ENCODE measurements at places on chromosomes 7 and 10.

- DNase-seq, result no peak
These were observed 218.1 kb downstream of the MAD1L1 start for GRCh38 chr7:2014391-2015241.

DNA sequence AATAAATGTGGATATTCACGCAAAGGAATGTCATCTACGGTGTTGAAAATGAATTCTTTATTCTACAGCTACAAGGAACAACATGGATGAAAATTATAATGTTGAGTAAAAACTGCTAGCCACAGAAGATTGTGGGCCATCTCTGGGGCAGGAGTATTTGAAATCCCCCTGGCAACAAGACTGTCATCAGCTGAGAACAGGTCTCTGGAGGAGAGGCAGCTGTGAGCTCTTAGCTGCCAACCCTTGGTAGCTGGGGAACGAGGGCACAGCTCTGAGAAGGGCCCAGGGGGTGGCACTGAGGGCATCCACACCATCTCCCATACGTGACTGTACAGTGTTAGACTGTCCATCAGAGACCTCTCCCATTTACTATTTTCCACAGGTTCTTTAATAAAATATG is 340.1 kb upstream of the MGMT start:
- no peak for DNase-seq

DNA sequence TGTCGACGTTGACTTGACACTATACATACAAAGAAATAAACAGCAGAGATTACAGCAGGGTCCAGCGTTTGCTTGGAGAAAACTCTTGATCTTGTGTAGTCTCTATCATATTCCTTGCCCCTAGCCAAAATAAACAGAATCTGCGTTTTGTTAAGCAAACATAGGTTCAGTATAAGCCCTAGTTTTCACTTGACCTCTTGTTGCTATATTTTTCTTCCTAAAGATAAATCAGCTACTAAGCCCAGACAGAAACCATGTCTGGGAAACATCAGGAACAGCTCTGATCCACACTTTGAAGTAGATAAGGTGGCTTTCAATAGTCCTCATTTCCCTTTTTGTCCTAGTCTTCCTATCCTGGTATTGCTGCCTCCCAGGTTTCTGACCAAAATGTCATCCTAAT is 328.2 kb upstream of the MAGI2 start:
- DNase-seq, result no peak

DNA sequence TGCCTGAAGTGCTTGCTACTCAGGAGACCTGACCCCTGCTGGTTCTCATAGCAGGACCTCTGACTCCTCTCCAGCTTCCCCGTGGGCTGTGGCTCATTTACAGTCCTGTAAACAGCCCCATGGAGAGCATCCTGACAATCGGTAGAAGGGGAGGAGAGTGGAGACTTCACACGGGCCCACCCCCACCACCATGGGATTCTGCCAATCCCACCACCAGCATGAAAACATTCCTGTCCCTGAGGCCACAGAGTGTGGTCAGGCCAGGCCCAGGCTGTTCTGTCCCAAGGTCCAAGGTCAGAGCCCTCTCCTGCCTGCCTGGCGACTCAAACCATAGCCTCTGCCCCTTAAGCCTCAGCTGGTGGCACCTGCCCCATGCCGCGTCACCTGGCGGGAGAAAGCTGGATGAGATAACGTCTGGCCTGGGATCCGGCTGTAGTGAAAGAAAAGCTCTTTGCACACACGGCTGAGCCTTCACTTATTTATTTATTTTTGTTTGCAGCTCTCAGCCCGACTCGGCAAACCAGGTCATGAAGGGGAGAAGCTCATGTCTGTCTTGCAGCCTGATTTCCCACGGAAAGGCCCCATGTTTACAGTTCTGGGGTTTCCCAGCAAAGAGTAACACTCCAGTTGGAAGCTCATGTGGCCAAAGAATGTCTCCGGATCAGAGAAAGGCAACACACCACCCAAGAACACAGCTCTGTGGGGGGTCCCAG is 293.6 kb upstream of the ZMIZ1 start:
- DNase-seq, result no peak

DNA sequence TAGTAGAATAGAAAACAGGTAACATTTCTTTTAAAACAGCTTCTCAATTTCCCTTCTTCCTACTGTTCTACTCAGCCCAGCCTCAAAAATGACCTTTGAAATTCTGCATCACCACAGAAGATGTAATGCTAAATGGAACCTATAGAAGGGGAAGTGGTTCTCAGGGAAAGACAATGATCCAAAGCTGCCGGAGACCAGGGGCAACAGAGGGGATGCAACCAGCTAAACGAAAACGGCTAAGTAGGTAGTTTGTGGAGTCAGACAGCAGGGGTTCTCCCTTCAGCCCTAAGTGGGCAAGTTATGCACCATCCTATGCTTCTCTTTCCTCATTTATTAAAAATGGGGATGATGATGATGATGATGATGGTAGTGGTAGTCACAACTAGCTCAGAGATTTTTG is 214.3 kb downstream of the ELMO1 start:
- DNase-seq, result no peak

- no peak for DNase-seq
These were observed 104.6 kb downstream of the PPP1R9A start for GRCh38 chr7:95011995-95012394.

GRCh38 chr7:2353113-2353935 is 1.3 kb upstream of the EIF3B start:
- no peak for DNase-seq

DNA sequence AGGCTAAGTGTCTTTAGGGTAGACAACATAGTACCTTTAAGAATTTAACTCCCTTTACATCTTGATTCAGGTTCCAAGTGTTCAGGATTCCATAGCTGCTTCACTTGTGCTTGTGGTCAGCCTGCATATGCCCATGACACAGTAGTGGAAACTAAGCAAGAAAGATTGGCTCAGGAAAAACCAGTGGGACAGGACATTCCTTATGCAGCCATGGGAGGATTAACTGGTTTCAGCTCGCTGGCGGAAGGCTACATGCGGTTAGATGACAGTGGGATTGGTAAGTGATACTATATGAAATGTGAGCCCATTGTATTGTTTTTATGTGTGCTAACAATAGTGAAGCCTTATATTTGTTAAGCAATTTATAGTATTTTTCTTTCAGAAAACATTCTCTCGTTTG is 11.3 kb downstream of the FAM221A start:
- DNase-seq, result no peak

DNA sequence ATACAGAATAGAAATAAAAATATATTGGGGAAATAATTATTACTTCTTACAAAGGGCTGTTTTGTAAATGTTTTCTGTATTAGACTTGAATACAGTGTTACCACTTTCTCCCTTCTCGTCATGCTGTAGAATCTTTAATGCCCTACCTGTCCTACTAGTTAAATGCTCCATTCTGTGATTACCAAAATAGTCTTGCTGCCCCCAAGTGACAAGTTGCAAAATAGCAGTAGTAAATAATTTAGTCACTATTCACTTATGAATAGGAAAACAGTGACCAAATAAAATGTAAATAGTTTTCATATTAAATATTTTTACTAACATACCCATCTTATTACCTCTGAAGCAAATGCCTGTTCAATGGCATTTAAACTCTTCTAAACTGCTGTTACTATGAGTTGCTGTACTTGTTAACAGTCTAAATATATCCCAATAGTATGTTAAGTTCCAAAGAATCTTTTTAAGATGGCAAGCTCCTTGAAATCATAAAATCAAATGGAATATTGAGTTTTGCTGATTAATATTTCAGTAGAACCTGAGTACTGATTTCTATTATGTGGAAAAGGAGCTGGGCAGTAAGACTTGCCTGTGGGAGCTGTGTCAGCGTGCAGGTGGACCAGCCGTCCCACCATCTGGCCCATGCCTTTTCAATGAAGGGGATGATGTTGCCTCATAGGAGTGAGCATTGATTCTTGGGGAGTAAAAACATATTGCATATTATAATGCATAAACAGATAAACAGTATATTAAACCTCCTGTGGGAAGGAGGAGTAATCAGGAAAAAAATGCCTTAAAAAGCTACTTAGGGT is 18.1 kb upstream of the OIT3 start:
- DNase-seq, result no peak

- DNase-seq, result no peak
These were observed 262.8 kb upstream of the AOAH start for GRCh38 chr7:36986948-36987724.

- DNase-seq, result no peak
These were observed 12.6 kb upstream of the CDH23 start for GRCh38 chr10:71383972-71384687.

DNA sequence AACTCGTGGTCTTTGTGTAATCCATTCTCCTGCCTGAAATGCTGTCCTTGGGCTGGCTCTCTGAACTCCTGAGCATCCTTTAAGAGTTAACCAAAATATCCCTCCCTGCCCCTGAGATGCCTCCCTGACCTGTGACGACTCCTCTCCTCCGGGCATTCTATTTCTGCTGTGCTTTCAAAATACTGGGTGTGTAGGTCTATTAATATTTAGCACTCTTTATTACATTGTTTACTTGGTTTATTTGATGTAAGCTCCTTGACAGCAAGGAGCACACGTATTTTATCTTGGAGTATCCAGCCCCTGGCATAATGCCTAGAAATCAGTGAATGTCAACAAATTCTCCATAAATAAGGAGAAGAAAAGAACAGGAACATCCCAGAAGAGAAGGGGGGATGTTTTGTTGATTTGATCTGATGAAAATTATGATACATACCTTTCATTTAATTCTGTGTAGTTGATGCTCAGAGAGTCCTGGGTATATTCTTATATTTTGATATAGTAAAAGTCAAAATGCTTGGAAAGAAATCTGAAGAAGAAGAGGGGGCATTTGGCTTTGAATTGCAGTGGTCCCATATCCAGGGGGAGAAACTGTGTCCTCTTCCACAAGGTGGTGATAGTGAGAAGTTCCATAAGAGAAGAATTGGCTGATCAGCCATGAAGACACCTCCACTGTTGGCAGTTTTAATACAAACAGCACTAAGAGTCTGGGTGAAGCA is 107.7 kb upstream of the MPP7 start:
- no peak for DNase-seq

DNA sequence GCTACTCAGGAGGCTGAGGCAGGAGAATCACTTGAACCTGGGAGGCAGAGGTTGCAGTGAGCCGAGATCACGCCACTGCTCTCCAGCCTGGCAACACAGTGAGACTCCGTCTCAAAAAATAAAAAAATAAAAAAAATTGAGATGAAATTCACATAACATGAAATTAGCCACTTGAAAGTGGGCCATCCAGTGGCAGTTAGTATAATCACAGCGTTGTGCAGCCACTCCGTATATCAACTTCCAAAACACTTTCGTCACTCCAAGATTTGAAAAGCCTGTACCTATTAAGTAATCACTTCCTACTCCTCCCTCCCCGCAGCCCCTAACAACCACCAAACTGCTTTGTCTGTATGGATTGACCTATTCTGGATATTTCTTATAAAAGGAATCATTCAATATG is 20.7 kb upstream of the CACUL1 start:
- DNase-seq, result no peak

- no peak for DNase-seq
These were observed 474.1 kb upstream of the AKR1E2 start for GRCh38 chr10:4351723-4352413.

Measured in cortex of kidney (tissue), 1 donor.